ENCODE measurements at places on chromosomes 6 and 20.
A peak's percentile ranks its signal among the peaks of the same experiment; 100 is the strongest.

DNA sequence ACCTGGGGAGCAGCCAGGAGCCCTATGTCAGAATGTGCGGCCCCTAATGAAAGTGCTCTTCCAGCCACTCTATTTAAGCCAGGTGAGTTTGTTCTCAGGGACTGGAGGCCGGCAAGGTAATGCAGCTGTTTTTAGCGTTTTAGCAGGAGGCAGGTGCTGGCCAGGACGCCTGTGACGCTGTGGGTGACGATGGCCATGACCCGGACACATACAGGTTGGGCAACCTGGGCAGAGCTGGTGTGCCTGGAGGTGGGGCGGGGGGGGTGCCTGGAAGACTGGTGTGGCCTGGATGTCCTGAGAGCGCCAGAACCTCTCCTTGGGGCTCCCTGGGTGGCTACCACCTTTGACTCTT, 51.7 kb downstream of the RBM38 start:
- no peak for DNase-seq

- DNase-seq = no peak
Observed at GRCh38 chr6:87350516-87350915, 5.9 kb downstream of the C6orf163 start.

GRCh38 chr20:25089662-25090061, 7.7 kb upstream of the VSX1 start:
- DNase-seq = no peak

GRCh38 chr6:29011276-29011734, 6.2 kb upstream of the ZNF311 start:
- DNase-seq = peak; percentile 57

- no peak for DNase-seq
Observed at GRCh38 chr6:84466511-84466910, 239.1 kb upstream of the CEP162 start.

- DNase-seq = peak; percentile 58
Observed at GRCh38 chr20:2524709-2525506, 11.5 kb upstream of the TMC2 start.

DNA sequence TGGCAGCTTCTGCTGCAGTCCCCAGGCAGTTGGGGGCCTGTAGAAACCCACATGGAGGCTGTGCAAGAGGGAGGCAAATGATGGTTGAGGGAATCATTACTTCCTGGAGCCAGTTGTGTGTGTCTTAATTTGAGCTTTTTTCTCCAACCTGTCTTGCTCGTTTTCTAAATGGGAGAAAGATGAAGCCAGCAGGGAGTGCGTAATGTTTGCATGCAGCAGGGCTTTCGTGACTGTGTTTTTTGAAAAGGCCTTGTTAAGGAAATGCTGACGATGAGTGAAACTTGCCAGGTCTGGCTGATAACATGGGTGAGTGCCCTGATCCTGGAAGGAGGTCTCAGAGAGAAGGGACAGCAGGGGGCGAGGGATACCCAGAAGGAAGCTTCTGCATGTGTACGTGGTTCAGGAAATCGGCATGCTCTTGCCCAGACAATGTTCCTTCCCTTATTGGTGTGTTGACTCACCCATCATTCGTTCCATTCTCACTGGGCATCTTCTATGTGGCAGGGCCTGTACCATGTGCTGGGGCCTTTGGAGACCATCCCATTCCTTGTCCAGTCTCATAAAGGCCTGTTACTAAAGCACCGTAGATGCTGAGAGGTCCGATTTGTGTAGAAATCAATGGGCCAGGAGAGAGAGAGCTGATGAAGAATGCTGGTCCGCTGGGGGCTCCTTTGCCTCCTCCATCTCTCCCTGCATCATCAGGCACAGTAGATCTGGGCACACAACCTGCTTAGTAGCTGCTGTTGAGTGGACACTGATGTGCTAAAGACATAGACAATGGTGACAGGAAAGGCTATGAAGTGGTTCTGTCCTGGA, 27.4 kb downstream of the GLP1R start:
- no peak for DNase-seq

DNA sequence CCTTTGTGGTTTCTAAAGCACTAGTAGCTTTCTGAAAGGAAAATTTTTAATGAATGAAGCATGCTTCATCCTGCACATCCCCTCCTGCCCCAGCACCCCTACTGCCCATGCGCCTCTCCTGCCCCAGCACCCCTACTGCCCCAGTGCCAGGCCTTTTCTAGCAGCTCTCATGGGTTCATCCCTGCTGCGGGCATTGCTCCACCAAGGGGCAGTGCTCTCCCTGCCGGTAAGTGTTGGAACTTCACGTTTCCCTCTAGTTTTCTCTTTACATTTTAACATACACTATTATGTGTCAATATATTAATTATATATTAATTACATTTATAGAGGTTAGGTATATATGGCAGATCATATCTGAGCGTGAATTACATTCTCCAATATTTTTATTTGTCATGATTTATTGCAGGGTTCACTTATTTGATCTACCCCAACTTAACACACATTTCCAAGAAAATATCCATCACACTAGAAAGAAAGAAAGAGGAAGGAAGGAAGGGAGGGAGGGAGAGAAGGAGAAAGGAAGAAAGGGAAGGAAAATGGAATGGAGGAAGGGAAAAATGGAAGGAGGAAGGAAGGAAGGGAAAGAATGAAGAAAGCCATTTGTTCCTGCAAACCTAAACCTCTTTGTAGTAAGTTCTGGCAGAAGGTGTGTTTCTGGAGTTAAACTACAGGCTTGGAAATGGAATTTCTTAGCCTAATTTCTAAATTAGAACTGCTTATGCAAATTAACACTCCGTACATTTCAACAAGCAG, 46.8 kb downstream of the CEP43 start:
- no peak for DNase-seq

DNA sequence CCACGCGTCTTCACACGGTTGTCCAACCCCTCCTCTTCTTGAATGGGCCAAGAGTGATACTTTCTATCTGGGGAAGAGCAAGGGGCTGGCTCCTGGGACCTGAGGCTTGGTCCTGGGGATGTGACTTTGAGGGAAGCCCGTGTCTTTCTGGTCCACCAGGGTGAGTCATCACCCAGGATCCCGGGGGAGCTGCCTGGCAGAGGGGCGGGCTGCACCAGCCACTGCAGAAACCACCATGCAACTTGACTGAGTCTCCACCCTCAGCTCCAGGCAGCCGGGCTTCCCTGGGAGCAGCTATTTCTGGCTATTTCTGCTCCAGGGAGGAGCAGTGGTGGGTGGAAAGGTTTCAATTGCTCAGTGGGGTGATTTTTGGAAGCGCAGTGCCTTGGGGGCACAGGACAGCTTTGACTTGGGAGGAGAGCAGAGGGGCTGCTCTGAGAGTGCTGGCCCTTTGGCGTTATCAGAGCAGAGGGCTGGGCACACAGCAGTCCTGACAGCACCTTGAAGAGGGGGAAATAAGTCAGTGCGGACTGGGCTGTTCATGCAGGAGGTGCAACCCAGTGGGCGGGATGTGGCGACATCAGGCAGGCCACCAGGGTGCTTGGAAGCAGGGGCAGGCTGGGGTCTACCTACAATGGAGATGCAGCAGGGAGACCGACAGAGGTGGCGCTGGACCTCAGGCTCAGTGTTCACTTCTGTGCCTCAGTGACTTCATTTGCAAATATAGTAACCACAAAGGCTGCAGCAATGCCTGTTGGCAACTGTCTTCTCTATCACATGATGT, 45.1 kb upstream of the FAM83D start:
- DNase-seq = no peak

- DNase-seq = no peak
Observed at GRCh38 chr20:33104336-33104735, 24.9 kb downstream of the BPIFB4 start.

GRCh38 chr20:51236421-51236820, 213.5 kb upstream of the KCNG1 start:
- no peak for DNase-seq

- no peak for DNase-seq
Observed at GRCh38 chr6:98215531-98215930, 618.8 kb upstream of the POU3F2 start.

DNA sequence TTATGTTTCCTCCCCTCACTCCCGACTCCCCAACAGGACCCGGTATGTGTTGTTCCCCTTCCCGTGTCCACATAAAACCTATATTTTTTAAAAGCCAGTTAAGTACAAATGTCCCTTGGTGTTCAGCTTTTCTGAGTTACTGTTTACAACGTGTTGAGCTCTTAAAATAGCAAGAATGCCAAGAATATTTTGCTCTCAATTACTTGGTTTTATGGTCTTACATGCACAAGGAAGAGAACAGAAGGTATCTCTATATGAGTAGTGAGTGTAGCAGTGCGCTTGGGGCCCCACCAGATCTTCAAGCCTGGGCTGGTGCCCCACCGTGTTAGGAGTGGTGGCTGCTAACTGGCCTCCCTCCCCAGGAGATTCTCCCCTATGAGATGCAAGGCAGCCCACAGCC, 75.3 kb downstream of the RIN2 start:
- no peak for DNase-seq

DNA sequence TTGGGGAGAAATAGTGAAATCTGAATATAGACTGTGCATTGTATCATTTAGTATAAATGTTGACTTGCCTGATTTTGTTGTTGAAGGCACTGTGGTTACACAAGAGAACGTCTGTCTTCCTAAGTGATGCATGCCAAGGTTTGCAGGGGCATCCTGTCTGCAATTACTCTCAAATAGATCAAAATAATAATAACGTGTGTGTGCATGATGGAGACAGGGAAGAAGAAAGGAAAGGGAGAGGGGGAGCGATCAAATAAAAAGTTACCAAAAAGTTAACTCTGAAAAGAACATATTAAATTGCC, 14.4 kb downstream of the PREX1 start:
- DNase-seq = no peak

DNA sequence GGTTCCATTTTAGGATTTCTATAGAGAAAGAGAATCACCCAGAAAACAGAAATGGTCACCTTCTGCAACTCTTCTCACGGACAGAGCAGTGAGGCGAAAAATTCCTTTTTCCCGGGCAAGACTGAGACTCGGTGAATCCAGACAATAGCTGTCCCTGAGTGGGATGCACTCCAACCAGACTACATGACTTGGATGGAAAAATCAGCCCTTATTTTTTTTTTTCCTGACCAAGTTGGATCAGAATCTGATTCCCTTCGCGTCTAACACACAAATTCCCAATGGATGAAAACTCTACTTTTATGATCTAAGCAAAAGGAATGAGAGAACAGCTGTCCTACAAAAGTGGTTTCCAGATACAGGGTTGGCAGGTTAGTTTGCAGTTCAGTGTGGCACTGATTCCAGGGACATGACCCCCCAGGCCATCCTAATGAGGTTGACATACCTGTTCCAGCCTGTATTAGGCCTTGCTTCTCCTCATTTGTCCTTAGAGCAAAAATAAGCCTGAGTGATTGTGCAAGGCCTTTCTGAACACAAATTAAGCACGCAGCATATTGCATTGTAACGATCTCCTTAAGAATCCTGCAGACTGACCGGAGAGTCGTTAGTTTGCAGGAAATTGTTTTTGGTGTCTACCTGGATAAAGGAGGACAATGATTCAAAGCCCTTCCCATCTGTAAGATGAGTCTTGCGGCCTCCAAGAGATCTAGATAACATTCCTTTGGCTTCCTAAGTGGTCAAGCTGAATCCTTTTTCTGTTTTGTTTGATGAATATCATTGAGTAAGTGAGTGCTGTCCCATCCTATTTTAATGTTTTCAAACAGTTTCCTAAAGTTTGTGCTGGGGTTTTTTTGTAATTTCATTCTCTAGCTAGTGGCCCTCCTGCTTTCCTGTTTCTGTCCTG, 1.5 kb upstream of the NEDD9 start:
- no peak for DNase-seq

- no peak for DNase-seq
Observed at GRCh38 chr20:38620441-38620840, 18.8 kb downstream of the ARHGAP40 start.

DNA sequence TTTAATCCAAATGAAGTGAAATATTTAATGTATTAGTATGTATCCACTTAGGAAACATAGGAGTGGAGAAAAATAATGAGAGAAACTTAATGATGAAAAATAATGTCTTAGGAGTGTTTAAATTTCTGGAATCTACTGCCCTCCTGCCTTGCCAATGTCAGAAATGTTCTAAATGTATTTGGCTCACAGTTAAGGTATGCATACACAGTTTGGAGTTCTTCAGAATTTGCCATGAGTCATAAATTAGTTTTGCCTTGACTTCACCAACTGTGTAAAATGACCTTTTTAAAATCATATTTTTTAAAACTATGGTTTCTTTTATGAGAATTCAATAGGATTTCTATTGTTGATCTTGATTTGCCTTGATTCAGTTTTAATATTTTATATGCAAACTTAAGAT, 191.7 kb upstream of the HSF2 start:
- no peak for DNase-seq

- no peak for DNase-seq
Observed at GRCh38 chr20:34639755-34640222, 37.1 kb downstream of the PIGU start.

- DNase-seq = no peak
Observed at GRCh38 chr6:137892271-137892708, 25.2 kb downstream of the TNFAIP3 start.

- peak; percentile 6 for DNase-seq
Observed at GRCh38 chr20:45470262-45470931, 844 bp downstream of the WFDC2 start.

DNA sequence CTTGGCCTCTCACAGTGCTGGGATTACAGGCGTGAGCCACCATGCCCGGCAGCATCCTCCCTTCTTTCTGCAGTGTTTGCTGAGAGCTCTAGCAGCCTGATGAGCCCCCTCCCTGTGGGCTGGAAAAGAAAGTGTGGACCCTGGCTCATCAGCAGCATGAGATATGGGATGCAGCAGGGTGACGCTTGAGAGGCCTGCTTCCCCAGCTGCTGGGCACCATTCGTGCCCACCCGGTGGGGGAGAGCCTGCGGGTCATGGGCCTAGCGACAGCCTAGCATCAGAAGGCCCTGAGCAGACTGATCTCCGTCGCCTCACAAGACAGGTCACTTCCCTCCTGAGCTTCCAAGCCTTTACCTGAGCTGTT, 16.0 kb upstream of the CCDC167 start:
- DNase-seq = no peak

GRCh38 chr6:152441902-152442301, 195.3 kb downstream of the SYNE1 start:
- DNase-seq = no peak

DNA sequence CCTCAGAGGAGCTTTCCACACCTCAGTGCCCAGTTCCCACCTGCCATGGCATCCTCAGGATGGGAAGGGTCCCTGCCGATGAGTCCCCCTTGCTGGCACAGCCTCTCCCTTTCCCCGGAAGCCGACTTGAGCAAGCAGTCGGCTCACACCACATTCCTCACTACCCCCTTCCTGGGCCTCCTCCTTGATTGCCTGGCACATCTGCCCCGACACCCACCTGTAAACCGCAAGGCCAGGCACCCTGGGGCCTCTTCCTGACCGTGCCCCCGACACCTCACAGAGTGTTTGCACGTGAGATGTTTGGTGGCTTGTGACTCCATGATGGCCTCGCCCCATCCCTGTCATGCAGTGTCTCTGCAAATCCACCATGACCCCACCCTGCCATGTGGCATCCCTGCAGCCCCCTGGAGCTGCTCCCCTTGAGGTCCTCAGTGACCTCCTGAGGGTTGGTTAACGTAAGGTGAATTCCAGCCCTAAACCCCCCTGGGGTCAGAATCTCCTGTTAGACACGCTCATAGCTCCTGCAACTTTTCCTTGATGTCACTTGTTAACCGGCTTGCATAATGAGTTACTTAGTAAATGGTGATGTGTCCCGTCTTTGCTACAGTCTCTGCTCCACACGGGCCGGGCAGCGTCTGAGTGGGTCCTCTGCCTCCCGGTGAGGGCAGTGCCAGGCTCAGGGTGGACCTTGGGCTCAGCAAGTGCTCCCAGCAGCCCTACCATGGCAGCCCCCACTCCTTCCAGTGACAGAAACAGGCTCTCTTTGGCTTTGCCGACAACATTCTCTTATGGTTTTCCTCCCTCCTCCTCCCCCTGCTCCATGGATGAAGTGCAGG, 115.9 kb upstream of the FRMD1 start:
- DNase-seq = no peak

- DNase-seq = no peak
Observed at GRCh38 chr6:6469074-6469473, 119.4 kb upstream of the LY86 start.

GRCh38 chr6:123064038-123064437, 68.0 kb downstream of the CLVS2 start:
- DNase-seq = no peak
